AG10803 (cell line): ENCODE measurements at places on chromosomes 2 and 18.

DNA sequence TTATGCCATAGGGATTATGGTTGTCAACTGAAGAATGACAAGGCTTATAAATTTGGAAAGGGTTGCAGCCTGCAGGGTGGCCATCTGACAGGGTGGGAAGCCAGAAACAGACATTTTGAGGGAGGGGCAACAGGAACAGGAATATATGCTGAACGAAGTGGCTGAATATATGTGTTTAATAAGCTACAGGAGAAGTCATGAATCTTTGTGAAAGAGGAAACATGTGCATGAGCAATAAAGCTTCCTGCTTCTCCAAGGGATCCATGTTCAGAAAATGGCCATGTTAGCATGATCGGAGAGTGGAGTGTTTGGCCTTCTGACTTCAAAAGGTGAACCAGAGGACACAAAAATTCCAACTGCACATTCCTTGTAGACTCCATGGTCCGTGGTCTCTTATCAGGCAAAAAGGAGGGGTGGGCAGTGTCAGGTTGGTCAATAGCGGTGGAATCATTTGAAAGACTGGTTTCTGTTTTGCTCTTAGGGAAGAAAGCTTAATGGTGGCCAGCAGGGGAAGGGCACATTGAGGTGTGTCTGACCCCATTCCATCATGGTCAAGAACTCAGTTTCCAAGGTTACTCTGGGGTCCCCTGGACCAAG, 144.1 kb downstream of the SOCS6 start:
- no peak for DNase-seq

GRCh38 chr18:61984349-61984748, 91.5 kb upstream of the RNF152 start:
- DNase-seq = peak; percentile 17

DNA sequence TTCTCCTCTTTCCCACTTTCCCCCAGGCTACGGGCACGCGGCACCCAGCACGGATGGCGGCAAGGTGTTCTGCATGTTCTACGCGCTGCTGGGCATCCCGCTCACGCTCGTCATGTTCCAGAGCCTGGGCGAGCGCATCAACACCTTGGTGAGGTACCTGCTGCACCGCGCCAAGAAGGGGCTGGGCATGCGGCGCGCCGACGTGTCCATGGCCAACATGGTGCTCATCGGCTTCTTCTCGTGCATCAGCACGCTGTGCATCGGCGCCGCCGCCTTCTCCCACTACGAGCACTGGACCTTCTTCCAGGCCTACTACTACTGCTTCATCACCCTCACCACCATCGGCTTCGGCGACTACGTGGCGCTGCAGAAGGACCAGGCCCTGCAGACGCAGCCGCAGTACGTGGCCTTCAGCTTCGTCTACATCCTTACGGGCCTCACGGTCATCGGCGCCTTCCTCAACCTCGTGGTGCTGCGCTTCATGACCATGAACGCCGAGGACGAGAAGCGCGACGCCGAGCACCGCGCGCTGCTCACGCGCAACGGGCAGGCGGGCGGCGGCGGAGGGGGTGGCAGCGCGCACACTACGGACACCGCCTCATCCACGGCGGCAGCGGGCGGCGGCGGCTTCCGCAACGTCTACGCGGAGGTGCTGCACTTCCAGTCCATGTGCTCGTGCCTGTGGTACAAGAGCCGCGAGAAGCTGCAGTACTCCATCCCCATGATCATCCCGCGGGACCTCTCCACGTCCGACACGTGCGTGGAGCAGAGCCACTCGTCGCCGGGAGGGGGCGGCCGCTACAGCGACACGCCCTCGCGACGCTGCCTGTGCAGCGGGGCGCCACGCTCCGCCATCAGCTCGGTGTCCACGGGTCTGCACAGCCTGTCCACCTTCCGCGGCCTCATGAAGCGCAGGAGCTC, 35.4 kb downstream of the KCNK3 start:
- peak; percentile 17 for DNase-seq

- no peak for DNase-seq
These were observed 4.9 kb upstream of the TTC21B start for GRCh38 chr2:165958313-165958960.

- no peak for DNase-seq
These were observed 75.4 kb upstream of the PGAP1 start for GRCh38 chr2:197001921-197002320.

DNA sequence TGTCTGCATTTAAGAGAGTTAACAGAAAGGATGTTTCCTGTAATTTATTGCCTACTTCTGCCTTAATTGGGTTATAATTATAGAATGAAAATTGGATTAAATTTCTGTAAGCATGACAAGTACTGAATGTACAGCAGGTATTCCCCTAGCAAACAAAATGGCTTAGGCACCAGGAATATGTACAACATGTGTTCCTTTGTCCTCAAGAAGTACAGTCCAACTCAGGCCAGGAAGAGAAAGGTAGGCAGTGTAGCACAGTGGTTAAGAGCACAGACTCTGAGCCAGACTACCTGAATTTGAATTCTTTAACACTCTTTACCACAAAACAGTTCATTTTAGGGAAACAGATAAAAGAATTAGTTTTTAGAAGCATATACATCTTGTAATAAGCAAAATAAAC, 43.1 kb downstream of the COX7A2L start:
- DNase-seq = no peak

- DNase-seq = no peak
These were observed 217.1 kb downstream of the PTPRM start for GRCh38 chr18:7784171-7784570.

DNA sequence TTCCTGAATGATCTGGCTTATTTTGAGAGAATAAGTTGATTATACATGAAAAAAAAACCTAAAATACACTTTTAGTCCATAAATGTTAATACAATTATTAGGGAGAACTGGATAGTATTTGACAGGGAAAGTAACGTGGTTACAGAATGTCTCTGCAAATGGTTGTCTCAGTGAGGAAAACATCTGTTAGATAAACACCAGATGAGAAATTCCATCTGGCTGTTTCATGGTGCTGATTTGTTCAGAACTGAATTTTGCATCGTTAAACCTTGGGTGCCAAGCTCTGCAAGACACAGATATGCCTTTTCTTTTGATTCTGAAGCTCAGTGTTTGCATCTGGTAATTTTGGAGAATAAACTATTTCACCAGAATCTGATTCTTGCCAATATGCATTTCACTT, 90.4 kb downstream of the SCN3A start:
- DNase-seq = peak; percentile 15

- no peak for DNase-seq
These were observed 877.3 kb upstream of the LRRTM1 start for GRCh38 chr2:81181845-81182244.

GRCh38 chr2:159095813-159096212, 127.4 kb downstream of the TANC1 start:
- DNase-seq = peak; percentile 45

GRCh38 chr18:35060122-35060815, 19.1 kb downstream of the MAPRE2 start:
- no peak for DNase-seq

DNA sequence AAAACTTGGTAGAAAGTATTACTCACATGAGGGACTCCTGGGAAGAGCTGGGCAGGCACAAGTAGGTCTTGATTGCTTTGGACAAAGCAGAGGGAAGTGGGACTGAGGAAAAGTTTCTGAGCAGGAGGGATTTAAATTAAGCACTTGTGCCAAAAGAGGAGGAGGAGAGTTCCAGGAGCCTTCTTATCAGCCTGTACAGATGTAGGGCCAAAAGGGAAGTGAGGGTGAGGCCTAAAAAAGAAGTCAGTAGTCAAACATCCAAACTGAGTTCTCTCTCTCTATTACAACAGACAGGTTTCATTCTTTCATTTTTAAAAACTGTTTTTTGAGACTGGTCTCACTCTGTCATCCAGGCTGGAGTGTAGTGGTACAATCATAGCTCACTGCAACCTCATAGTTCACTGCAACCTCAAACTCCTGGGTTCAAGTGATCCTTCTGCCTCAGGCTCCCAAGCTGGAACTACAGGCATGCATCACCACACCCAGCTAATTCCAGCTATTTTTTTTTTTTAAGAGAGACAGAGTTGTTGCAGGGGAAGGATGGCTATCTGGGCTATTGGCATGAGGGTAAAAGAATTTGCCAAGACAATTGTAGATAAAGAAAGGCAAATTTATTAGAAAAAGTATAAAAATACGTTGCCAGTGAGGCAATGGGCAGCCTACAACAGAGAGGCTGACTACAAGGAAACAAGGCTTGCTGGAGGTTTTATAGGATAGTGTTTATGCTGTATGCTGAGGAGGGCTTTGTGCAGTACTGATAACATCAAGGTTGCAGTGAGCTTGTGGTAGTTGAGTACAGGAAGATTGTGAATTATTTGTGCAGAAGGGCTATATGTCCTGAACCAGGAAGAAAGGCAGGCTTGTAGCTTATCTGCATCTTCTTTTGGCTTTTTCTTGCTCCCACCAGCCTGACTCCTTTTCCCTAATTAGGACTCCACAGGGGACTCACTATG, 29.0 kb downstream of the CFAP210 start:
- DNase-seq = peak; percentile 6

DNA sequence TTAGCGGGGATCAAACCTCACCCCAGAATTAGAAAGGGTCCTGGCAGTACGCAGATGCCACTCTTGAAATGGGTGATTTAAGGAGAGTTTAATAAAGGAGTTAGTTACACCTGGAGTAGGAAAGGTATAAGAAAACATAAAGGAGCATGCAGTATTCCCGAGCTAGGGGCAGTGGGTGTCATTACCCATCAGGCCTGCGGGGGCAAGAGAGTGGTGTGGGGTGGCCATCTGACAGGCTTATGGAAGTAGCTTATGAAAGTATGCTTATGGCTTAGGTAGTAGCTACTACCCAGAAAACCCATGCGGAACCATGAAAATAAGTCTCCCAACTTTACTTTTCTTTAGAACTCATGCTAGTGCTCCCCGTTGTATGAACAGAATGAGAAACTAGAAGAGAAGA, 568.9 kb upstream of the ACVR2A start:
- no peak for DNase-seq

DNA sequence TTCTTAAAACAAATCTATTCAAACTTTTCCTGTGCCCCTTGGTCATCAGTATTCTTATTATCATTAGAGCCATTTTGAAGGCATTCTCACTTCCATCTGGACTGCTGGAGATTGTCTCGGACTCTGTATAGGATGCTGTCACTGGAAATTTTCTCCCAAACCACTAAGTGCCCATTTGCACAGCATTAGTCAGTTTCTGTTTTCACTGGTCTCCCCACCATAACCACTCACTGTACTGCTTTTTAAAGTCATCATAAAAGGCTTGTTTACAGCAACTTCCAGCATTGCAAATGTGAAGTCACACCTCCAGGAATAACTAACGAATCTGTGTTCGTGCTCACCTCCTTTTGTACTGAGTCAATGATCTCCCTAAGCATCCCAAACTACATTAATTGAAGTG, 150.9 kb upstream of the SERTAD2 start:
- no peak for DNase-seq

DNA sequence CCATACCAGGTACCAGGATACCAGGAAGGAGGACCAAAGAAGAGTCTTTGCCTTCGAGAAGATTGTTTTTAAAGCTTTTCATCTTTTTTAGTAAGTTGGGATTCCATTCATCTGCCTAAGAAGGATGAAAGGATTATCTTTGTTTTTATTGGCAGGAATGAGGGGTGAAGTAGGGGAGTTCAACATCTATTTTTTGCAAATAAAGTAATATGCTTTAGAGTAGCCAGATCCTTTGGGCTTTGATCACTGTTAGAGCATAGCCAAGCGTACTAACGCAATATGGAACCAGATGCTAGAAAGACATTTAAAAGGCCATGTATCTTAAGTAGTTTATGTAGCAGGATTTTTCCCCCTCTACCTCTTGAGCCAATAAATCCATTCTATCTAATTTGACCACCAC, 133.0 kb downstream of the PRPF40A start:
- no peak for DNase-seq

GRCh38 chr18:57856557-57857280, 53.6 kb upstream of the ATP8B1 start:
- no peak for DNase-seq

GRCh38 chr2:172674968-172675303, 60.7 kb upstream of the RAPGEF4 start:
- DNase-seq = no peak

GRCh38 chr2:233929352-233930022, 12.3 kb downstream of the TRPM8 start:
- DNase-seq = no peak

GRCh38 chr2:143841935-143842334, 678.0 kb downstream of the ZEB2 start:
- peak; percentile 44 for DNase-seq

DNA sequence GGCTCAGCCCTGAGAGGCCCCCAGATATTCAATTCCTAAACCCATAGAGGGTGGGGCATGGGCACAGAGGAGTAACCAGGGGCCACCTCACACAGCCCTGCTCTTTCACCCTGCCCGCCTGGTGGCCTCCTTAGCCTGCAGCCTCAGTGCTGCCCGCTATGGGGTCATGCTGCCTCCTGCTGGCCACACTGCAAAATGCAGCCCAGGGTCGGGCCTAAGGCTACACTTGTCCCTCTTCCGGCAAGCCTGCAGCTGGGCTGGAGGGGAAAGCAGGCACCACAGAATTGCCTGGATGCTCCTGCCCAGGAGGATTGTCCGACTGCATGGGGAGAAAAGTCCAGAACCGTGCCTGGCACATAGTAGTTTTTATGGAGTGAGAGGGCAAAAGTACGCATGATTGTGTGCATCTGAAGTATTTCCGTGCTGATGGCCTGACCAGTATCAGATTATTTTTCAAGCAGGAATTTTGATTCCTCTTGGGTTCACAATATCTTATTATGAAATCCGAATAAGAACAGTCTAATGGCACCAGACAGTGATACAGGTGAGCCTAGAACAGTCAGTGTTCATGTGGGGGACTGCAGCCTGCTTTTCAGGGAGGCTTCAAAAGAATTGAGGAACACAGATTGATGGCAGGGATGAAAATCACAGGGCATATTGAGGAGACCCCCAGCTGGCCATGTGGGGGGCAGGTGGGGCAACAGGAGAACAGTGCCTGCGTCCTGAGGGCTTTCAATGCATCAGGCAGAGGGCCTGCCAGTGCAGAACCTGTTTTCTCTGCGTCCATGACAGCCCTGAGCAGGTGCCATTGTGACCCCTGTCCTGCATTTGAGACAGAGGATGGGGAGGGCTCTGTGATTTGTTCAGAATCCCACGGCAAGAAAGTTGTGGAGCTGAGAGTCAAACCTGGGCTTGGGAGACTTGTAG, 51.2 kb upstream of the ALPP start:
- DNase-seq = peak; percentile 43

GRCh38 chr2:166468124-166469024, 25.7 kb downstream of the SCN7A start:
- DNase-seq = peak; percentile 20

DNA sequence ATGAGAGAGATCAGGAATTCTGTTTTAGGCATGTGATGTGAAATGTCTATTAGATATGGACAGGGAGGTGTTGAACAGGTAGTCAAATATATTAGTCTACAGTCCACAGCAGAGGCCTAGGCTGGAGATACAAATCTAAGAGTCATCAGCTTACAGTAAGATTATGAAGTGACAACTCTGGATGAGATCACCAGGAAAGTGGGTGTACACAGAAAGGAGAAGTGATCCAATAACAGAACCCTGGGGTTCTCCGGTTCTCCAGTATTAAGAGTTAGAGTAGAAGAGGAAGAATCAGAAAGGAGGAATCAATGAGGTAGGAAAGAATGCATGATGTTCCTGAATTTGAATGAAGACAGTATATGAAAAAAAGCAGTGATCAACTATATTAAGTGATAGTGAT, 362.3 kb downstream of the FIGN start:
- DNase-seq = no peak
